Astrocyte (in vitro differentiated cells and primary cell): ENCODE measurements at places on chromosomes 3 and 15. TPM values are rescaled to one million over a fixed set of nuclear protein-coding genes. Genes with fewer than 3 reads are reported as not detected.
A peak's percentile ranks its signal among the peaks of the same experiment; 100 is the strongest.

DNA sequence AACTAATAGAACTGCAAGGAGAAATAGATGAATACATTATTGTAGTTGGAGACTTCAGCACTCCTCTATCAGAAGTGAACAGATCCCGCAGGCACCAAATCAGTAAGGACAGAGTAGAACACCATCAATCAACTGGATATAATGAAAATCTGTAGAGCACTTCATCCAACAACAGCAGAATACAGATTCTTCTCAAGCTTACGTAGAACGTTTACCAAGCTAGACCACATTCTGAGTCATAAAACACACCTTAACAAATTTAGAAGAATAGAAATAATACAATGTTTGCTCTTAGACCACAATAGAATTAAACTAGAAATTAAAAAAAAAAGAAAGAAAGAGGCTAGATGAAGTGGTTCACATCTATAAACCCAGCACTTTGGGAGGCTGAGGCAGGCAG lies 70.7 kb upstream of the NEDD4 start:
- no peak for DNase-seq

- no peak for DNase-seq
These were observed 26.8 kb downstream of the DCBLD2 start for GRCh38 chr3:98874602-98875249.

DNA sequence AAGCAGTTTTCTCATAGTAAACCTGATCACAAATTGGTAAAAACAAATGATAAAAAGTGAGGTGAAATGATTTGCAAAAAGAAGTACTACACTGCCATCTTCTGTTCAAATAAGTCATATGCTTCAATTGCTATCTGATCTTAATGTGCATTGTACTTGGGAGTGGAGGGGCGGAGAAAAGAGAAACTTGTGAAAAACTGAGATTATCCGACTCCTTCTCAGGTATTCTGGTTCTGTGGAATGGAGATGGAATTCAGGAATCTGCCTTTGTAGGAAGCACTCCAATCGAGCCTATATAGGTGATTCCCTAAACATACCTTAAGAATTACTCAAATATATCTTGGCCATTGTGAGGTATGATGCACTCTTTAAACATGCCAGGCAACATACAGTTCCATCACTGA lies 180.6 kb downstream of the CHL1 start:
- DNase-seq: peak; percentile 41

DNA sequence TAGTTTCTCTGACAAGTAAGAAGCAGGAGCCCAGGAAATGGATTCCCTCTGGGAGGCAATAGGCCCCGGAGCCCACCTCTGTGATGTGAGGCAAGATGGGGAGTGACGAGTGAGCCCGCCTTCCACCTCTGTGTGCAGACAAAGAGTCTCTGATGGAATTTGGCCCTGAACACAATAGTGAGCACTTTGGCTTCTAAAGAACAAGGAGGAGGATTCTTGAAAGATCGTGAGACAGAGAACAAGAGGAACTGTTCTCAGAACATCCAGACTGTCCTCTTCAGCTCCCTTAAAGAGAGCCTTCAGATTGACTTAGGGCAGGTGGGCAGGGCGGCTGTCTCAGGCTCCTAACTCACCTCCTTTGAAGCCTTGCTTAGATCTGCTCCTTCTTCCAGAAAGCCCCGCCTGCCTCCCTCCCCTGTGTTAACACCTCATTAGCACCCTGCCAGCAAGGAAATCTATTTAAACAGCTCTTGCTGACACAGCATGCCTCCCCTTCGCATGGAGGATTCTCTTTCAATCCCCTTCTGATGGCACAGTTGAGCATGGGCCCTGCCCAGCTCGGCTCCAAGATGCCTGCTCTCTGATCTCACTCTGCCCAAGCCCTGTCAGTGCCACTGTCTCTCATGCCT lies 430.3 kb downstream of the NTRK3 start:
- no peak for DNase-seq

DNA sequence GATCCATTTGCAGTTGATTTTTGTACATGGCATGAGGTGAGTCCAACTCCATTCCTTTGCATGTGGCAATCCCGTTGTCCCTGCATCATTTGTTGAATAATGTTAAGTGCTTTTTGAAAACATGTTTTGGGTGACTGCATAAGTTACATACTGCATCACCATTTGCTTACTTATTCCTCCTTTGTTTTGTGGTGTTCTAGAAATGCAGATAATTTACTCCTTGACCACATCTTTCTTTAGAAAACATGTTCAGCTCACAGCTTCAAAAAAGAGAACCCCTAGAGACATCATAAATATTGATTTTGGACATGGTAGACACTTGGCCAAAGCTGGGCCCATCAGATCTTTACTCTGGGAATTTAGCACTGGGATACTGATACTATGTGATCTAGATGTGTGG lies 135.3 kb upstream of the DAZL start:
- DNase-seq: peak; percentile 48

DNA sequence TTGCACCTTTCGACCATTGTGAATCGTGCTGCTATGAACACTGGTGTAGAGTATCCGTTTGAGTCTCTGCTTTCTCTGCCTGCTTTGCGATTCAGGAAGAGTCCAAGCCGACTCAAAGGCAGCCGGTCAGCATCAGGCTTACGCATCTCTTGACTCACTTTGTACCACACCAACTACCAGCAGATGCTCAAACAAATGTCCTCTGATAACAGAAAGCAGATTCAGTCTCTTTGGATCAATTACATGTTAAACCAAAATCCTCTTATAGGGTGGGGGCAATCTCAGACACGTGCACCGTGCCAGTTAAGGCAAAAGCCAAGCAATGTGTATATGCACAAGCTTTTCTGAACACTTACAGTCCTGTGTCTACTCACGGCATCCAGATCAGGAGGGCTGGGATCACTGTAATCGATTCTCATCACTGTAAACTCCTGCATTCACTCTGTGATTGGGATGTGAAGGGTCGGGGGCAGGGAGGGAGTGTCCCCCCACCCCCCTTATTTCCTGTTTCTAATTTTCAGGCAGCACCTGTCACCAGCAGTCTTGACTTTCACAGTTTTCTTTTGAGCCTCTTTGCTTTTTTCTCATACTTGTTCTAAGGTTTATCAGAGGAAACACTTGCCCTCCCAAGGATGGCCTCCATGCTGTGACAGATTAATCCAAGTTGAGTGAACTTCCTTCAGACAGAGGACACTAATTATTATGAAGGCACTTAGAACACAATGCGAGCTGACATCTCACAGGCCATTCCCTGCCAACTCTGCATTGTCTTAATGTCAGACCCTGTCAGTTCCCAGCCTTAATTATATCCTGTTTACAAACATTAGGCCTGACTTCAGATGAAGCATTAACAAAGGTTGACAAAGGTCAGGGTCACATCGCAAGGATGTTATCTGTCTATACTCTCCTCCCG lies 153.5 kb downstream of the MECOM start:
- DNase-seq: no peak

GRCh38 chr15:59340325-59340724 lies 32.3 kb downstream of the MYO1E start:
- DNase-seq: no peak

GRCh38 chr15:100939791-100940190 lies 20.6 kb downstream of the LRRK1 start:
- no peak for DNase-seq

DNA sequence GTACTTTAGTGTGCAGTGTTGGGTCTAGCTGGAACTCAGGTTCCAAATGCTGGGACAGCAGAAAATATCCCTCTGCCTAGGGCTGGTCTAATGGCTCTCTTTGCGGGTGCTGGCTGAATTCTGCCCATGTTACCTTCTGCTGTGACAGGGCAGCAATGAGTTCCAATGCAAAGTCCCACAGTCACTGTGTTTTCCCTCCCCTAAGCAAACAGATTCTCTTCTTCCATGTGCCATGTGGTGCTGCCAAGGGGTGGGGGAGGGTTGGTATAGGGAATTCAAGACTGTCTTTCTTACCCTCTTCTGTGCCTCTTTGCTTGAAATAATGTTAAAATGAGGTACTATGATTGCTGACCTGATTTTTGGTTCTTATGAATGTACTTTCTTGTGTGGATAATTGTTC lies 229.6 kb downstream of the GBE1 start:
- DNase-seq: no peak

DNA sequence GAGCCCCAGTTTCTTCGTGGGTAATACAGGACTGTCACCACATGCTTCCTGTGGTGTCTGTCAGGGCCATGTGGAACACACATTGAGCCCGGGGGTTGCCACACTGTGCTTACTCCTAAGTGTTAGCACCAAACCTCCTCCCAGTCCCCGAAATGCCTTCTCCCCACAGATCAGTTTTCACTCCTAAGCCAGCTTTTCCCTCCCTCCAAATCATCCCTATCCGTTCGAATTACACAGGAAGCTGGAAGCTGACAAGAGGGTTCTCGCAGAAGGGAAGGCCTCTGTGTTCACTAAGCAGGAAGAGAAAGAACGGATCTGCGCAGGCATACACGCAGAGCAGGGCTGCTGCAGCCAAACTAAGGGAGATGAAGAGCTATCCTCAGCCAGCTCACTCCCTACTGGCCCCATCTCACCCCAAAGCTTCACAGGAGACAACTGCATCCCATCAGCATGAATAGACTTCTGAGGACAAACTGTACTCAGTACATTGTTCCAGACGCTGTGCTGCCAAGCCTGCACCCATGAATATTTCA lies 32.3 kb downstream of the XXYLT1 start:
- DNase-seq: no peak

DNA sequence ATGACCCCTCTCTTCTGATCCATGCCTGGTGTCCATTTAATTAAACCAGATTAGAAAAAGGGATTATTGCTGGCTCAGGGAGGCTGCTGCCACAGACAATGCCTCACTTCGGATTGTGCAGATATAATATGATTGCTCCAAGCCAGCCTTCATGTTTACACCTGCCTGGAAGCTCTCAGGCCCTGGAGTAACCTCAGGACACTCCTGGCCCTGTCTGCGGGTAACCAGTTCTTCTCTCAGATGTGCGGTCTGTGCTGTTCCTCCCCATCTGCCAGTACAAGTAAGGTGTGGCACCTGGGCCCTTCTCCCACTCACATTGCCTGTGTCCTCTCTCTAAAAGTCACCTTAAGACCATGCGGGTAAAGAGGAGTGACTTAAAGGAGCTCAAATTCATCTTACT lies 8.8 kb upstream of the GOLGA8J start:
- no peak for DNase-seq

- DNase-seq: peak; percentile 16
These were observed 22.3 kb downstream of the CFAP92 start for GRCh38 chr3:128971421-128972100.

GRCh38 chr15:34147371-34148140 lies 45.7 kb downstream of the PGBD4 start:
- peak; percentile 64 for DNase-seq

- no peak for DNase-seq
These were observed 234.8 kb upstream of the GADL1 start for GRCh38 chr3:31129241-31129640.

DNA sequence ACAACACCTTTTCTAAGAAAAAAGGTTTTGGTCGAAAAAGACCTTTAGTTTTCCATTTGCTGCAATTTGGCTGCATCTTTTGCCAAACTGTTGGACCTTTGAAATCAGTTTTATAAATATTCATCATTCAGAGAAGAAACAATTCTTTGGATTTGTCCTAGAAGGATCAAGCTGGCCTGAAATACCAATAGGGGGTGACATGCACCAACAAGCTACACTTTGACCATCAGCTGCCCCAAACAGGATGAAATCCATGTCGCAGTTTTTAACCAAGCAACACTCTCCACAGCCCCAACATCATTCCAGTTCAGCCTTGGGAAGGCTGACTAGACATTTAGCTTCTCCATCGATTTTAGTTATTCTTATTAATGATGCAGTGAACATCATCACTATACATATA lies 9.8 kb downstream of the RPL15 start:
- DNase-seq: no peak

- DNase-seq: no peak
These were observed 227.5 kb upstream of the MDFIC2 start for GRCh38 chr3:70539908-70540307.

DNA sequence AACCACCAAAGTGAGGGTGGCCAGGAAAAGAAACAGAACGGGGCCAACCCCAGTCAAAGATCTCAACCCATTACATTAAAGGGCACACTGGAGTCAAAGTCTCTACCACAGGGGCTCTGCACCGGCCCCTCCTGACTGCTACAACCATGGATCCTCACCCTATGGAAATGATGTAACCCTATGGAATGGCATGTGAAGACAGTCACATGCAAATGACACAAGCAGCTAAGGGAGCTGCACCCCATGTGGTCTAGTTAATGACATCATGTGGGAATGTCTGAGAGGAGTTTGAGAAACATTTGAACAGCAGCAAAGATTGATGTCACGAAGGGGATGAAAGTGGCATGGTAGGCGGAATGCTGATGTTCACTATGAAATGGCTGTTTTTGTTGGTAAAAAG lies 298.2 kb upstream of the SLCO3A1 start:
- no peak for DNase-seq

GRCh38 chr3:171444001-171444690 lies 16.1 kb downstream of the TNIK start:
- DNase-seq: no peak

DNA sequence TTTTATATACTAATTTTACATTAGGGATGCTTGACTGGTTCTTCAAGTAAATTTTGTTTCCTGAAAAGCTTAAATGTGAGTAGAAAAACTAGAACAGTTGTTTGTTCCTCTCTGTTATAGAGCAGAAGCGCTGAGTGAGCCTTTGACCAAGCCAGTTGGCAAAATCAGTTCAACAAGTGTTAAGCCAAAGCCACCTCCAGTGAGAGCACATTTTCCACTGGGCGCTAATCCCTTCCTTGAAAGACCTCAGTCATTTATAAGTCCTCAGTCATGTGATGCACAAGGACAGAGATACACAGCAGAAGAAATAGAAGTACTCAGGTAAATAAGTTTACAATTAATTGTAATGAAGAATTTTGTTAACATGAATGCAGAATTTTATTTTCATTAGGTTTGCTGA lies 14.6 kb downstream of the CAPN7 start:
- DNase-seq: no peak

DNA sequence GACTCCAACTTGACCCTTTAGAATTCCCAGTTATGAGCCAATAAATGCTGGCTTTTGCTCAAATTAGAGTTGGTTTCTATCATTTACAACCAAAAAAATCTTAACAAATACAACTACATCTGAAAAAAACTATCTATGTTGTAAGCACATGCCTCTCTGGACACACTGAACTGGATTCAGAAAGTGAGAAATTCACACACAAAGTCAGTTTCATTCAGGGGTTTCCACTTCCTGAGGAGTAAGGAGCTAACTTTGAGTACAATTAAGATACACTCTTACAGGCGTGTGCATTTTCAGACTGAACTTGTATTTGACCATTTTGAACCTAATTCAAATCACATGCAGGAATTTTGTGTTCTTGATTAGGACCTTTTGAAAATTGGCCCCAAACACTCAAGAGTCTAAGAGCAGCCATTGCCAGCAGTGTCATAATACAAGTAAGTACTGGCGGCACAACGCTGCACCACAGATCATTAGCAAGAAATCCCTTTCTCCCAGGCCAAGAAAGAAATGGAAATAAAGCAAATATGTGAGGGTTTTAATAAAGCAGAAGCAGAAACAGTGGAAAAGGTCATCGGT lies 31.2 kb downstream of the LINS1 start:
- DNase-seq: no peak

The CYP1A1 gene
- total RNA-seq: 0.58 and 0.91 TPM in 2 replicates

The RAD51 gene
- total RNA-seq: 3.6 and 5.6 TPM in 2 replicates

The GOLGA8O gene
- total RNA-seq: 1.2 and 2.5 TPM in 2 replicates

The LDHAL6B gene
- total RNA-seq: not detected in 2 replicates

The BTBD1 gene
- 60.3 and 61.1 TPM in 2 replicates for total RNA-seq

The ATP8B4 gene
- 0.23 and 0.31 TPM in 2 replicates for total RNA-seq

The OXTR gene
- 2.2 and 3.0 TPM in 2 replicates for total RNA-seq

The WNT5A gene
- 45.8 and 66.2 TPM in 2 replicates for total RNA-seq

The SMAD6 gene
- total RNA-seq: 2.7 and 4.0 TPM in 2 replicates

The STX19 gene
- not detected in 2 replicates for total RNA-seq

The MESD gene
- 33.1 and 34.8 TPM in 2 replicates for total RNA-seq
